Urinary bladder (tissue), 4 donors: ENCODE measurements at places on chromosomes 5 and 9.

- no peak for DNase-seq
These were observed 22.9 kb upstream of the ACTBL2 start for GRCh38 chr5:57505272-57506200.

GRCh38 chr5:96335873-96336272 lies 97.2 kb downstream of the PCSK1 start:
- no peak for DNase-seq

DNA sequence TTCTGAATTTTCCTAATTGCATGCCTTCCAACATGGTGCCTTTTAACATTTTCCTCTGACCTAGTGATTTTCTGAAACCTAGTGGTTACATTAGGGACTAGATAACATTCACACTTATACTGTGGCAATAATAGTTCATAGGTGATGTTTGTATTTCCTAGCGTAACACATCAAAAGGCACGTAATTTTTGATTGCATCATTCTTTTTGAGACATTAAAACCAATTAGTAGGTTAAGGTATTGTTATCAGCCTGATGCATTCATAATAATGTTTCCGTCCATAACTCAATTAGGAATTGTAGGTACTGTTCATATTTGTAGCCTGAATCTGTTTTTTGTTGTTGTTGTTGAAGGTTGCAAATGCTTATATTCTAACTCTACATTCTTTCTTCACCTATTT lies 192.4 kb downstream of the ANXA1 start:
- no peak for DNase-seq

GRCh38 chr9:107147134-107147533 lies 135.9 kb upstream of the RAD23B start:
- no peak for DNase-seq

DNA sequence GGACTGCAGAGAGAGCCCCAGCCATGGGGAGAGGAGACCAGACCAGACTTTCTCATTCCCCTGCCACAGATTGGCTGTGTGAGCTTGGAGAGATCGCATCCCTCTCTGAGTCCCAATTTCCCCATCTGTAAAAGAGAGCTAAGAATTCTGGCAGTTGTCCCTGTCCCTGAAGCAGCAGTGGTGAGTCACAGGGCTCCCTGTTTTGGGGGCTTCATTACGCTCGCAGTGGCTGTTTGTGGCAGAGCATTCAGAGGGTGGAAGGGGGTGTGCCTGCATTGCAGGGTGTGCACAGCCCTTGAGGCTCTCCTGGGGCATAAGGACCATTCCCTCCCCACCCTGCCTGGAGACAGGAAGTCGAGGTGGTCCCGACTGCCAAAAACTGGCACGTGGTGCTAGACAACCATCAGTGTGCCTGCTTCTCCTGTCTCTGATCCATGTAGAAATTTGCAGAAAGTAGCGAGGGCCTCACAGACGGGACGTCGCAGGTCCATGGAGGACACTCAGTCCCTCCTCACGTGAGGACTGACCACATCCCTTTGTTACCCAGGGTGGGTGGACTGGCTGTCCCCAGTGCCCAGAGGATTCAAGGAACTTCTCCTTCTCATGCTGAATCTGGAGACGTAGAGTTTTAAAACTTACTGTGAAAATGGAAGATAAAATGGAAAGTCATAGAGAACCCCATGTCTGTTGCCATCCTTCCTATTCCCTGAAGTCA lies 35.3 kb downstream of the HRH2 start:
- no peak for DNase-seq

GRCh38 chr5:3382782-3383181 lies 212.8 kb upstream of the IRX1 start:
- no peak for DNase-seq

DNA sequence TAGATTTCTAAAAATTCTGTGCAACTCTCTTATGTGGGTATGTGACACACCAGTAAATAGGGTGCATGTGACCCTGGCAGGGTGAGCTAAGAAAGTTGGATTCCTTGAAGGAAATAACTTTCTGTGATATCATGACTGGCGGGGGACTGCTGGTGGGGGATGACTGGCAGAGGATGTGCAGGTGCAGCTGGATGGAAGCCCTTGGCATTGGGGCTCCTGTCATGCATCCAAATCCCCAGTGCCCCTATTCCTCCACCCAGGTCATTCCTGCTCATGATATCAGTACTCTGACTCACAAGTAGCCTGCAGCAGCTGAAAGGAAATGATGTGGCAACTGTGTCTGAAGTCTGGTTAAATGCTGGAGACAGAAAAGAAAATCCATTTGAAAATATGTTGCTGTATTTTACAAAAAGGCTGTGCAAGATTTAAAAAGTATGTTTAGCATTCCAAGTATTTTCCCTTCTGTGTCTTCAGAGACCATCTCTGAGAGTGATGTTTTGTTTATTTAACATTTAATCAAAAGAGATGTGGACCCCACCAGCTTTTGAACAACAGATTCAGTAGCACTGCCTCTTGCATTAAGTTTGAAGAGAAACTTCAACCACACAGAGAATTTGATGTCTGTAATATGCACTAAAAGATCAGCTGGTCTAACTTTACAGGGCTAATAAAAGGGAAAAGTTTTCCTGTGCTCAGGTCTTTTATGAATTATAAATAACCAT lies 17.9 kb upstream of the ZSWIM6 start:
- no peak for DNase-seq

DNA sequence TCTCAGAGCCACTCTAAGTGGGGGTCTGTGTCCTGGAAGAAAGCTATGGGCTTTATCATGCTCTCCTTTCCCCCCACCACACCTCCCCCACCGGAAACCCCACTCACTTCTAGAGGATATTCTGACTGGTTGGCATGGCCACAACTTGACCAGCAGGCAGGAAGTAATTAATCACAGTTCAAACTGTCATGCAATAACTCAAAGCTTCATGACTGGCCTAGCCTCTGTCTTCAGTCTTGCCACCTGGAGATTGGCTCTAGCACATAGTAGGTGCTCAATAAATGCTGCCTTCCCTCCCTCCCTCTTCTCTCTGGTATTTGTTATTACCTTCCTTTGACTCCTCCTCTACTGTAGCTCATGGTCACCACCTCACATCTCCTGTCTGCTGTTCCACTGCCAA lies 124.7 kb downstream of the GABBR2 start:
- no peak for DNase-seq

DNA sequence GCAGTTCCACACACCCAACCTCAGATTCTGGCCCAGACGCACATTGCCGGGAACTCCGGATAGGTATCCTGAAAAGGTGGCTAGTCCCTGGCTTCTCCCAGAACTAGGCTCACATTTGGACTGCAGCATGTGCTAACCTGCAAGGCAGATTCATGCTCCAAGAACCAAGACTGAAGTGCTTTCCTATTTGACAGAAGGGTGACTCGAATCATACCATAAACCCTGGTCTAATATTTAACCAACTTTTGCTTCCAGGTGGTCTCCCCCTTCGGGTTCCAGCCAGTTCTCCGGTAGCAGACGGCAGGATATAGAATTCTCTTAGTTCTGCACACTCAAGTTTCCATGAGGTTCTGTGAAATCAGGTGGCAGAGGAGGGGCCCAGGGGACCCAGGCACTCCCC lies 7.6 kb downstream of the PTGES start:
- DNase-seq: no peak

GRCh38 chr5:179509239-179509638 lies 41.1 kb upstream of the RUFY1 start:
- no peak for DNase-seq

DNA sequence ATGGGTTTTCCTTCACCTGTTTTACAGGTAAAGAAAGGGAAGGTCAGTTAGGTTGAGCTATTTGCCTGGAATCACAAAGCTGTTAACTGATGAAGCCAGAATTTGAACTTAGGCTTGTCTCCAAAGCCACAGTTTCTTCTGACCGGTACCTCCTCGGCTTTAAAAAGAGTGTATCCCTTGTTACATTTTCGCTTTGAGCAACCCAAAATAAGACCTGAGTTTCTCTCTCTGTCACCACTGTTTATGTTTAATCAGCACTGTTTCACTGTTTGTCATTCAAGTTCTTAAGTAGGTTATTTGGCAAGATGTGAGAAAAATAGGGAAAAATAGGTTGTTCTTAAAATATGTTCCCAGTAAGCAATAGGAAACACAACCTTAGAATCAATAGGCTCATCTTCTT lies 84.6 kb downstream of the VCAN start:
- no peak for DNase-seq

DNA sequence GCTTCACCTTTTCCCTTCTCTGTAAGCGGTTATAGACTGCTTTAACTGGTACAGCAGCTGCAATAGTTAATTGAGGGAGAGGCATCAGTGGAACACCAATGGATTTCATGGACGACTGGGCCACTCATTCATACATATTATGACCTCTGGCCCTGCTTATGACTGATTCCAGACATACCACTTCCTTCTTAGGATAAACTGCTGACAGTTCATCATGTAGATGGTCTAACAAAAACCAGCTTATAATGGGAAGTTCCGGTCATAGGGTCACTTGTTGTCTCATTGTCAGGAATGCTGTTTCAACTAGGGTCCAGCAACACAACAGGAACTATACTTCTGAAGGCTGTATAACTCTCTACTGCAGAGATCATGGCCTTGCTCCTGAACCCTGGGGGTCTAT lies 265.2 kb upstream of the RASA1 start:
- no peak for DNase-seq

DNA sequence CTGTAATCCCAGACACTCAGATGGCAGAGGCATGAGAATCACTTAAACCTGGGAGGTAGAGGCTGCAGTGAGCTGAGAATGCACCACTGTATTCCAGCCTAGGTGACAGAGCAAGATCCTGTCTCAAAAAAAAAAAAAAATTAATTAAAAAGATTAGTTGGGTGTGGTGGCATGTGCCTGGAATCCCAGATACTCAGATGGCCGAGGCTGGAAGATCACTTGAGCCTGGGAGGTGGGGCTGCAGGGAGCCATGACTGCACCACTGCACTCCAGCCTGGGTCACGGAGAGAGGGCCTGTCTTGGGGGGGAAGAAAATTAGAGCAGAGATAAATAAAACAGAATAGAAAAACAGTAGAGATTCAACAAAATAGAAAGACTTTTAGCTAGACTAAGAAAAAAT lies 34.9 kb downstream of the UBTD2 start:
- DNase-seq: no peak

GRCh38 chr9:113954591-113954990 lies 78.5 kb downstream of the ZNF618 start:
- DNase-seq: no peak

- DNase-seq: no peak
These were observed 25.8 kb upstream of the HMCN2 start for GRCh38 chr9:130239741-130240241.

DNA sequence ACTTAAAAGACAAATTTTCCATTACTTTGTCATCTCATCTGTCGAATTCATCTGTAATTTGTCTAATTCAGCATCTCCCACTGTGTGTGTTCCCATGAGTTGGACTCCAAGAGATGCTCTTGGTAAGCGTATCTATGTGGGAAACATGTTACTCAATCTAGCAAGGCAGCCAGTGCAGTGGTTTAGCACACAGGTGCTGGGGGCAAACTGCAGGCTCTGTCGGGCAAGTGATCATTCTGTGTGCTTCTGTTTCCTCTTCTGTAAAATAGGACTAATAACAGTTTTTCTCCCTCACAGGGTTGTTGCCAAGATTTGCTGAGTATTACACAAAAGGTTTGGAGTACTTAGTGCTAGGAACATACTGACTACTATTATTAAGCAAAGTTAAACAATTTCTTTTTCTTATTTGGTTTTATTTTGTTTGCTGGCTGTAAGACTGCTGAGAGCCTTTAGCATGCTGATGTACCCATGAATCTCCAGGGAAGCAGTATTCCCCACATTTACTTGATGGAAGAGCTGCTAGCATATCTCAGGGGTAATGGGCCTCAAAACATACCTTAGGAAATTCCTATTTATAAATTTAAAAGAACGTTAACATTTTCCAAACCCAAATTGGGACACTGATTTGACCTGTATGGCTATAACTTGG lies 709 bp upstream of the GAPT start:
- DNase-seq: no peak

DNA sequence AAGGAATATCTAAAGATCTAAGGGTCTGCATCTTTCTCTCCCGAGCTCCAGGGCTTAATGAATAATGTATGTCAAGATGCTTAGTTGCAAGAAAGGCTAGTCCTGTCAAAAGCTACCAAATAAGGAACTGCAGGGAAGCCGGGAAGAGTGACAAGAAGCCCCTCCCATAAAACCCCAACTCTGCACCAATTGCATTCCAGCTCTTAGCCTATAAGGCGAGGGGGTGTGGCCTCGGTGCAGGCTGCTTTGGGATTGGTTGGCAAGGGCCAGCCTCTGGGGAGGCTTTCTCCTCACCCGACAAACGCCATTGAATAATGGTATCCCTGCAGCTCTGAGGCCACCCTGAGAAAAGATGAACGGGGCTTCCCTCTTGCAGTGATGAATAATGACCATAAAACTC lies 416.9 kb downstream of the RAB3C start:
- no peak for DNase-seq

GRCh38 chr5:111556501-111556900 lies 44.2 kb upstream of the STARD4 start:
- DNase-seq: no peak

DNA sequence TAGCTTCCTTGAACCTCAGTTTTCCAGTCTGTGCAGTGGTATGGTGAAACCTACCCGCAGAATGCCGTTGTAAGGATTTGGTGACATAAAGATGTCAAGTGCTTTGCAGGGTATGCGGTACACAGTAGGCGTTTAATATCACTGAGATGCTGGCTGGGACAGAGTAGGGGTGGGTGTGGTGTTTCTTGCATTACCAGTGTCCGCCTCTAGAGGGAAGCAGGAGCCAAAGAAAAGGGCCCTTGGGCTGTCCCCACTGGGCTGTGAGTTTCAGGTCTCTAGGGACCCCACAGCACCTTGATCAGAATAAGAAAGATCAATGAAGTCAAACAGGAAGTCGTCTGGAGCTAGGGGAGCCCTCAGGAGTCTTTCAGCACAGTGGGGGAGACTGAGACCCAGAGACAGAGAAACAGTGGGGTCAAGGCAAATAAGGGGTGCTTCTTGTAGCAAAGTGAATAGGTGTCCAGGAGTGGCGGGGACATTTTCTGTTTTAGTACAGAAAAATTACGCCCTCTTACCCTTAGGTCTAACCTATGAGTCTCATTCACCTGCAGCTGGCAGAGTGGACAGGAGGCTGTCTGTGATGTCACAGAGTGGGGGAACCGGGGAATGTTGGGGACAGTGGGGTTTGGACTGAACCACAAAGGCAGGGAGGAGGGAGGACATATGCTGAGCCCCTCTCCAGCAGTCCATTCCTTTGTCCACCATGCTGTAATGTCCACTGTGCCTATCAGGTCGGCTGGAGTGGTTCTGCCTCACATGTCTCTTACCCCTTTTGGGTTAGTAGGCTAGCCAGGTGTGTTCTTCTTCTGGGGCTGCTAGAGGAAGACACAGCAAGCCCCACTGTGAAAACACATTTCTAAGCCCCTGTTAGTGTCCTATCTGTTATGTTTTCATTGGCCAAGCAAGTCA lies 4.7 kb upstream of the TEX53 start:
- DNase-seq: no peak

- no peak for DNase-seq
These were observed 96.9 kb upstream of the FSTL4 start for GRCh38 chr5:133709209-133709725.

GRCh38 chr5:81418606-81419005 lies 24.7 kb upstream of the ACOT12 start:
- no peak for DNase-seq

- DNase-seq: no peak
These were observed 56.7 kb upstream of the NPR3 start for GRCh38 chr5:32654427-32654826.
